ENCODE measurements at places on chromosomes 7 and 10.

GRCh38 chr10:99672884-99673283 is 13.6 kb downstream of the ENTPD7 start:
- DNase-seq = no peak

DNA sequence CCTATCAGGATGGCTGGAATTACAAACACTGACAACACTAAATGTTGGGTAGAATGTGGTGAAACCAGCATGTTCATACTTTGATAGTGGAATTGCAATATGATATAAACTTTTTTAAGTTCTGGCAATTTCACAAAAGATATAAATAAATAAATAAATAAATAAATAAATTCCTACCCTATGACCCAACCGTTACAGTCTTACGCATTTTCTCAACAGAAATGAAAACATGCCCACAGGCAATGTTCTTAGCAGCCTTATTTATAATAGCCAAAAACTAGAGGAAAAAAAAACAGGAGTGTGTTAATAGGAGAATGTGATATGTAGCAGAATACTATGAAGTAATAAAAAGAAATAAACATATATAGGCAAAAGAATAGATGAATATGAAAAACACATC is 318.9 kb downstream of the IPMK start:
- DNase-seq = no peak

GRCh38 chr10:85851325-85851724 is 515.3 kb downstream of the GRID1 start:
- DNase-seq = no peak

- no peak for DNase-seq
These were observed 655.4 kb upstream of the MKI67 start for GRCh38 chr10:128781637-128782036.

- DNase-seq = no peak
These were observed 17.0 kb downstream of the ABI1 start for GRCh38 chr10:26843736-26844135.

- no peak for DNase-seq
These were observed 64.4 kb downstream of the SEPTIN7 start for GRCh38 chr7:35865287-35865686.

DNA sequence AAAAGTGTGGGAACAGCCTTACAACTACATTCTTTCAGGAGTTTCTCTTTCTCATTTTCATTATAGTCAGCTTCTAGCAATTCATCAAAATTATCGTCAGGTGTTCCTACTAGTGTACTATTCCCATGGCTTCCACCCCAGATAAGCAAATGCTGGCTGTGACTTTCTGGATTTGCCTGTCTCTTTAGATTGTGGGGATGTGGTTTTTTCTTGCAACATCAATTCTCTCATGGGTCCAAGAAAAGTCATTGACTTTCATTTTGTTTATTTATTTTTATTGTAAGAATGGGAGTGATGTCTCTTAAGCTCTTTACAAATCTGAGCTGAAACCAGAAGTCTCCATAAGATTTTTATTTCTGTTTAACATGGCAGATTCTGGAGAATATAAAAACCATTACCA is 349.7 kb upstream of the SEMA3C start:
- DNase-seq = no peak

DNA sequence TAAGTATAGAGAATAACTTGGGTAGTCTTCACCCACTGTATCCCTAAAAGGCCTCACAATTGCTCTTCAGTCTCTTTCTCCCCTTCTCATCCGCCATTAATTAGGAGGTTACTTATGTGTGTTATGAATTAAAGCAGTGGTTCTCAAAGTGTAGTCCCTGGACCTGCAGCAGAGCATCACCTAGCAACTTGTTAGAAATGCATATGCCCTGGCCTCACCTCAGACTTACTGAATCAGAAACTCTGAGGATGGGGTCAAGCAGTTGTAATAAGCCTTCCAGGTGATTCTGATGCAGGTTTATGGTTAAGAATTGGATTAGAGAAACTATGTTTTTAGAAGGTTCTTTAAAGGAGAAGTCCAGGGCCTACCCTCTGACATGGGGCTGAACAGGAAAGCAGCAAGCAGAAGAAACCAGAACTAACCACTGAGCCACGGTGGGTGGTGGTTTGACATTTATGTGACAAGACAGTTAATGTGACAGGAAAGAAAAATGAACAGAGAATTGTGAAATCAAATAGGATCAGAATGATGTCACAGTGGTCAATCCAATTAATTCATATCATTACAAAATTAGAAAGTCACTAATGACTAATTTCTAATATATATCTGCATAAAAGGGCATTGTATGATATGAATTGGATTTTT is 37.6 kb downstream of the ENTPD1 start:
- no peak for DNase-seq

DNA sequence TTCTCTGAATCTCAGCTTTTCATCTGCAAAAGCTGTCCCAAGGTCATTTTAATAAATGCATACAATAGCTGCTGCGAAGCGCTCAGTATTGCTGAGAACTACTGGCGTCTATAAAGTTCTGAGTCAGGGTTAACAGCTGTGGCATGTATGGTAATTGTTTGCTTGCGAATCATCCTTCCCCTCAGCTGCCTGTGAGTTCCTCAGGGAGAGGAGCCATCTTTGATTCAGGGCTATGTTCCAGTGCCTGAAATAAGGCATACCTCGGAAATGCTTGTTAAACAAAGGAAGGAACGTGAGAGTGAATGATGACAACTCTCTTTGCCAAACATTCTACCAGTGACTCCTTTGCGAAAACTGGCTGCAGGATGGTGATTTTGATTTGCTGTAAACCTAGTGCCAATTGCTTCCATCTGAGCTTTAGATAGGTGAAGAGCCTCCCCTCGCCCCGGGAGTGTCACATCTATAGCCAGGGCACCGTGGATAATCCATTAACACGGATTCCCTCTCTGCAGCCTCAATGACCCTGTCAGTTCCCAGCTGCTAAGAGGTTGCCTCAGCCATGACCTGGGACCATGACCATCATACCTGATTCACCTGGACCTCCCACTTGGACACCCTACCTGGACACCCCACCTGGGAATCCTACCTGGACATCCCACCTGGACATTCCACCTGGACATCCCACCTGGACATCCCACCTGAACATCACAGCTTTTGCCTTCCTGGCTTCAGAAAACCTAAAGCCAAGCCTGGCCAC is 39.6 kb downstream of the GPRIN2 start:
- no peak for DNase-seq

- DNase-seq = no peak
These were observed 35.4 kb downstream of the CTTNBP2 start for GRCh38 chr7:117837841-117838240.

- DNase-seq = no peak
These were observed 2.0 kb upstream of the PITX3 start for GRCh38 chr10:102243309-102243708.
